H9 (cell line): ENCODE measurements at places on chromosomes 13 and 19. TPM values are rescaled to one million over a fixed set of nuclear protein-coding genes. Genes with fewer than 3 reads are reported as not detected.

Gene SERPINE3
- 0.18 TPM in 1 of 2 replicates, not detected in the other for total RNA-seq

Gene PEAK3
- total RNA-seq: not detected in 2 replicates

Gene TNNI3
- 36.9 and 41.0 TPM in 2 replicates for total RNA-seq

Gene DENND1C
- 2.4 TPM in 2 replicates for total RNA-seq

Gene KLK2
- total RNA-seq: not detected in 2 replicates

Gene SGCG
- 0.31 TPM in 1 of 2 replicates, not detected in the other for total RNA-seq

Gene CEACAM4
- not detected in 2 replicates for total RNA-seq

DNA sequence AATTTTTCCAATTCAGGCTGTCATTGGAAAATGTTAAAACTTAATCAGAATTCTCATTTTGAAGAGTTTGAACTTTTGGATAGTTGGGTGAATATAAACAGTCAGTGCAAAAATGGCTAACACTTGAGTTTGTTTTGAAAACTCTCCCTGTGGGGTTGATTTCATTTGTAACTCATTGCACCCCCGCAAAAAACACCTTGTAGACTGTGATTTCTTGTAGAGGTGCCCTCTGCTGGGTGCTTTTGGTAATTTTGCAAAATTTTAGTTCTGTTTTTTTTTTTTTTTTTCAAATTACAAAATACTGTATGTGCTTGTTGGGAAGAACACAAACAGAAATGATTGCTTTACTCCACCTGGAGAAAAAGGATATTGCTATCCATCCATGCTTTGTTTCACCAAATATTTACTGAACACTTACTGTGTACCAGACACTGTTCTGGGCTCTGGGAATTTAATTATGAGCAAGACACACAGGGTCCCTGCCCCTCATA lies 28.2 kb upstream of the GPI start:
- no peak for DNase-seq

- DNase-seq: no peak
Measured at GRCh38 chr13:48985756-48986155, 10.0 kb downstream of the FNDC3A start.

- DNase-seq: no peak
Measured at GRCh38 chr13:39336207-39336606, 266.8 kb downstream of the LHFPL6 start.

DNA sequence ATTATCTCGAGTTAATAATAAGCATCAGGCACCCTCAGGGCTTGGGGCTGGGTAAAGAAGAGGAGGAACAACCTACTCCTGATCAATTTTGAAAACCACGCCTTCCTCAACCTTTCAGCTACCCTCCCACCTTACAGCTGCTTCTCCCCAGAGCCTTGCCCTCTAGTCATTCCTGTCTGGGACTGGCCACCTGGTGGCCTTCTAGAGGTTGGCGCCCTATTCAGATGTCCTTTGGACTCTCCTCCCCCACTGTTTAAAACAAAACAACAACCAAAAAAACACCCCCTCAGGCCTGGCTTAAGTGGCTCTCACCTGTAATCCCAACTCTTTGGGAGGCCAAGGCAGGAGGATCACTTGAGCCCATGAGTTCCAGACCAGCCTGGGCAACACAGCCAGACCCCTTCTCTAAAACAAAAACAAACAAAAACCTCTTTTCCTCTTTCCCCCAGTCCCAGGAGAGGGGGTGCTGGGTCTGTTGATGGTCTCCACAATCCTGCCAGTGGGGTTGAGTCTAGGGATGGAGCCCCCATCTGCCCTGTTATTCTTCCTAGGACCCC lies 62.3 kb downstream of the CCDC70 start:
- DNase-seq: peak; percentile 46

- no peak for DNase-seq
Measured at GRCh38 chr19:39735688-39736087, 2.1 kb downstream of the CLC start.

- DNase-seq: no peak
Measured at GRCh38 chr19:11364935-11365334, 9.5 kb upstream of the SWSAP1 start.
